ENCODE measurements at places on chromosomes 16 and 17.

GRCh38 chr16:75012380-75013081, 13.7 kb downstream of the ZNRF1 start:
- DNase-seq = no peak

DNA sequence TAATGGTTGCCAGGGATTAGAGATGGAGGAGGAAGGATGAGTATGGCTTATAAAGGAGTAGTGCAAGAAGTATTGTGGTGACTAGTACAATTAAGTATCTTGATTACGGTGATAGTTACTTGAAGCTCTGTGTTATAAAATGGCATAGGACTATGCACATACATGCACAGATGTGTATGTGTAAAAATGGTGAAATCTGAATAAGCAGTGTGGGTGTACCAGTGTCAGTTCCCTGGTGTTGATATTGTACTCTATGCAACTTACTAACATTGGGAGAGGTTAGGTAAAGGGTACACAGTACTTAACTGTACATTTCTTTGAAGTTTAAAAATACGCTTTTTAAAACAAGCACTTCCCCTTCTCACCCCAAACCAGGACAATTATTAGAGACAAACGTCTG, 48.5 kb downstream of the NSRP1 start:
- no peak for DNase-seq

DNA sequence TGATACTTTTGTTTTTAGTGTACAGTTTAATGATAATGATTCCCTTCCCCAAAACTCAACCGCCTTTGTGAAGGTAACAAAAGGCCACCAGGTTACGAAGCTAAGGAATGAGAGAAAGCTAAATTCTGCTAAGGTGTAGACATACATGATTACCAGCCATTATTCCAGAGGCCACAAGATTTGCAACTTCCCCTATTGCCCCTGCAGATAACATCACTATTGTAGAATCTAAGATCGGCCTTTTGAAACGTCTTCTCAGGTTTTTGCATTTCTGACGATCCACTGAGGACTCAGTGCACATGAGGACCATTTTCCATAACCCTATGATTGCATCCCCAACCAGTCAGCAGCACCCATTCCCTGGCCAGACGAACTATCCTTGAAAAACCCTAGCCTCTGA, 33.9 kb upstream of the SNN start:
- no peak for DNase-seq

DNA sequence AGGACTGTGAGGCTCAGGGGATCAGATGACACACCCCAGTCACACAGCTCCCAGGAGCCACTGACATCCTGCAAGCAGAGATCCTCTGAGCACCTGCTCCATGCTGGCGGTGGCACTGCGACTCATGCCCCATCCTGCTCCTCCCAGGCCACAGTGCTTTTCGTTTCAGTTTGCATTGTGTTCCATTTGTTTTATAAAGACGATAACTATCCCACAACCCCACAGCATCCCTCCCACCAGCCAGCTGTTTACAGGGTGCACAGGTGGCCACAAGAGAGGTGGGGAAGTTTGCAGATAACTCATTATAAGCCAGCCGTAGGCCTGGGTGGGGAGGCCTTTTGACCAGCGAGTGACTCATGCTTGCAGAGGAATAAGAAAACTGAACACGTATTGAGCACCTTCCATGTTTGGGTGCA, 28.2 kb downstream of the BCO1 start:
- DNase-seq = no peak

DNA sequence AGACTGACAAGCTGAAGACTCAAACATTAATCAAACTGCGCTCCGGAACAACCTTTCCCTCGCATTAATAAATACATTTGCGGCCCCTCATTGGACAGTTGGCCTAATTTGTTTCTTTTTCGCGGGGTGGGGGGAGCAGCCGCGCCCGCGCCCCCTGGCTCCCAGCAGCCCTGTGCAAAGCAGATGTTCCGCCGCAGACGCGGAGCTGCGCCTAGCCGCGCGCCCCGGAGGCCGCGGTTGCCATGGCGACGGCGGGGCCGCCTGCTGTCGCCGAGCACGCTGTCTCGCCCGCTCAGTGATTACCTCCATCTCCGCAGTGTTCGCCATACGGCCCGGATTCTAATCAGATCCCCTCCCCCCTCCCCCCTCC, 25.5 kb downstream of the COPZ2 start:
- peak; percentile 48 for DNase-seq

All from T-cell (primary cell).